ENCODE measurements at places on chromosomes 2 and 18. TPM values are rescaled to one million over a fixed set of nuclear protein-coding genes. Genes with fewer than 3 reads are reported as not detected.
A peak's percentile ranks its signal among the peaks of the same experiment; 100 is the strongest.

- DNase-seq, result no peak
Measured at GRCh38 chr2:161173541-161174194, 13.4 kb downstream of the TANK start.

- DNase-seq, result peak; percentile 27
Measured at GRCh38 chr2:240626531-240627300, 1.4 kb downstream of the GPR35 start.

- DNase-seq, result no peak
Measured at GRCh38 chr18:471716-472115, 28.8 kb downstream of the COLEC12 start.

The LBH gene
- 50.4 TPM for total RNA-seq
